Dermis blood vessel endothelial cell (primary cell): ENCODE measurements at places on chromosomes 7 and 10.

GRCh38 chr10:21349912-21350286, 175.6 kb downstream of the SKIDA1 start:
- DNase-seq: no peak

GRCh38 chr7:93148727-93149126, 542 bp upstream of the SAMD9L start:
- no peak for DNase-seq

DNA sequence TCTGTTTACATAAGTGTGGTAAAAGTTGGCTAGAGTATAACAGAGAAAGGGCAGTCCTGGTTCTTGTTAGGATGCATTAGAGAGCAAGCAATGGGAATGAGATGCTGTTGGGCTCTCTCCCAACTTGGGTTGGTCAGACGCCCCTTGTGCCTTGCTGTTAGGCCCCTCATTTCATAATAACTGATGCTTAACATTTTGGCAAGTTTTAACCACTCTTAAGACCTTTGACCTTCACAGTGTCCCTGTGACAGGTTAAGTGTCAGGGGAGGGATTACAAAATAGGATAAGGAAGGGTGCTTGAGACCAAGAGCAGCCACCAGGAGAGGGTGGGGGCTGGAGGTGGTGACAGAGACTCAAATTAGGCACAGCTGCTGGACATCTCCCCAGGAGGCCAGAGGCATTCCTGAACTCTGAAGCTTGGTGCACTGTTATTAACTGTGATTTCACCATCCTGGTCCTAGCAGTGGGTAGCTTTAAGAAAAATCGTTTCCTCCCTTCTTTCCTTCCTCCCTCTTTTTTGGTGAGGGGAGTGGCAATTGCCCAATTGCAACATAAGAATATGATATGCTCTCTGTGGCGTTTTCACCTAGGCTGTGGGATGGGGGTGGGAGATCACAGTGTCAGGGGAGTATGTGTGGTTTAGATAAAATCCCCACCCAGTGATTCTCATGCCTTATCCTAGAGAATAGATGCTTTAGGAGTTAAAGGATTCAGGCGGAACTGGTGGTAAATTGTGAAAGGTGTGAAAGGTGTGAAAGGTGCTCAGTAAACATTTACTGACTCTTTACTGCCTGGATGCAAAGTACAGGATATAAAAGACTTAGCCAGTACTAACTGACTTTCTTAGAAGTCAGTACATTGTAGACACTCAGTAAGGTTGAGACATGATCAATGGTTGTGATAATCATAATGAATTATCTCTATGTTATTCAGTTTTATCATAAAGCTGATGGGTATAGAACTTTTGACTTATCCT, 270.5 kb downstream of the BICC1 start:
- no peak for DNase-seq

DNA sequence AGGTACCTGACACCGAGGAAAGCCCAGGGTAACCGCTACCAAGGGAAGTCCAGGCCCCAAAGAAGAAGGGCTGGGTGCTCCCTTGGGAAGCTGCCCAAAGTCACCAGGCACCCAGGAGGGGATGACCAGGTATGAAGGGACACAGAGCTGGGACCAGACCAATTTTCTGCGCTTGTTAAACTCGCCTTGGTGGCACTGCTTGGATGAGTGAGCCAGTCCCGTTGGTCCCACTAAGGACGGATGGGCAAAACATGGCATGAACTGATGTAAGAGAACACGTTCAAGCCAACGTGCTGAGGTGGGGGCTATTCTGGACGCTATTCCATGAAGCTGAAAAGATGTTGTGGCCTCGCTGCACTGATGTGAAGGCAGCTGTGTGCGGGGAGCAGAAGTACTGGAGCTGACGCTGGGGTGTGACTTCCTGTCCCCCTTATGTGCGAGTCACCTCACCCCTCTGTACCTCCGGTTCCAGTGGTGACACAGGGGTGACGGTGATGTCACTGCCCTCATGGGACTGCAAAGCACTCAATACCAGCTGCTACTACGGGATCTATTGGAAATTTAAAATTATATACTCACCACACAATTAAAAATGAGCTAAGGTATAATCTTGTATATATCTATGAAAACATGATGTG, 73.6 kb downstream of the COBL start:
- DNase-seq: no peak

DNA sequence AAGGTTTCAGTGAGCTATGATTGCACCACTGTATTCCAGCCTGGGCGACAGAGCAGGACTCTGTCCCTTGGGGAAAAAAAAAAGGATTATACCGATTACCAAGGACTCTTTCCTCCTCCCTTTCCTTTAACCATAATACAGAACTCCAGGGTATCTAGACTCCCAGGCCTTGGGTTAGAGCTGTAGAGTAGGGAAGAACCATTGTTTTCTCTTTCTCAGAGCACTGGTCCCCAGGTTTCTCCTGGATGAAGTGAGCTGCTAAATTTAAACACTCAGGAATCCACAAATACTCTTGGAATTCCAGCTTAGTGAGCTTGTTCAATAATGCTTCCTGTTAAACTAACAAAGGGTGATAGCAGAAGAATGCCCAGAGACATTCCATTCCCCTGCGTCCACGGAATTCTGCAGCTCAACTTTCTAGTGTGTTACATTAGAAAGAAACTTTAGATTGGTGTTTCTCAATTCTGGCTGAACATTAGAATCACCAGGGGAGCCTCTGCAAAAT, 14.6 kb upstream of the RPEL1 start:
- DNase-seq: peak; percentile 95

DNA sequence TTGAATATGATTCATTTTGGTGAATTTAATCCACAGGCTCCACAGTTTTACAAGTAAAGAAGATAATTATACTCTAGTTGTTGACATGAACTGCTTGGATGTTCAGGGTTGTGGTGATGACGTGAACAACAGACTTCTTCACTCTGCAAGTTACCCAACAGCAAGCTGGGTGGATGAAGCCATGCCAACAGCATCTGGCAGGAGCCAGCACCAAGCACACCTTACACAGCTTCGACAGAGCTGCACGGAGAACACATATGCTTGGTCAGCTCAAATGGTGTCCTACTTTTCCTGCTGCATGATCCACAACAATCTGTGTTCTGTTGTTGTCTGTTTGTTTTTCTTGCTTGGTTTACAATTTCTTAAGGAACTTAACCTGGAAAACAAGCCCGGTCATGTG, 9.8 kb downstream of the NOD1 start:
- DNase-seq: peak; percentile 38

GRCh38 chr10:69554611-69555010, 18.6 kb downstream of the NEUROG3 start:
- no peak for DNase-seq

DNA sequence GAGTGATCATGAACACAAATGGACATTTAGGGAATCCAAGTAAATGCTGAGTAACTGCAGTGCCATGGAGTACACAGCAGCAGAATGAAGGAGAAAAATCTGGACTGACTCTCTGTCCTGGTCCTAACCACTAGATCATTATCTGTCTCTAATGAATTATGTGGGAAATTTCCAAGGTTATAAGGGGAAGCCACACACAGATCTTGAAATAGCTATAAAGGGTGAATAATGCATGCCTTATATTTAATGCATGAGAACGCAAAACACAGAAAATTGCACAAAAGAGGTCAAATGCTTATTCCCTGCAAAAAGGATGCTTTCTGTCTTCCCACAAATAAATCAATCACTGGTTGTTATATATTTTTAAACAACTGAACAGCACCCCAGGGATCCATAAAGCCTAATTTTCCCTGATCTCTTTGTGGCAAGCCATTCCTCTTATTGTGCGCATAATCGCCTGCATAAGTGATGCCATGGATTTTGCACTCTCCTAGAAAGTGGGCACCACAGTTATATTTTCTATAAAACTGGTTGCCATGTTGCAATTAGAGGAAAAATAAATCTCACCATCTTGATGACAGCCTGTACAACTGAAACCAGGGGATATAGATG, 201.8 kb downstream of the XPNPEP1 start:
- DNase-seq: no peak

GRCh38 chr7:91710881-91711280, 169.6 kb downstream of the MTERF1 start:
- DNase-seq: no peak

- DNase-seq: peak; percentile 60
Measured at GRCh38 chr10:114042895-114043531, 653 bp upstream of the ADRB1 start.

GRCh38 chr10:15259136-15259535, 90.6 kb upstream of the NMT2 start:
- no peak for DNase-seq

GRCh38 chr7:76315364-76315763, 12.9 kb downstream of the HSPB1 start:
- DNase-seq: peak; percentile 35

GRCh38 chr7:128759242-128759641, 16.4 kb downstream of the OPN1SW start:
- DNase-seq: no peak

- peak; percentile 50 for DNase-seq
Measured at GRCh38 chr7:7969306-7970236, 975 bp downstream of the GLCCI1 start.

GRCh38 chr7:76206633-76207032, 4.9 kb downstream of the SRRM3 start:
- DNase-seq: peak; percentile 46

DNA sequence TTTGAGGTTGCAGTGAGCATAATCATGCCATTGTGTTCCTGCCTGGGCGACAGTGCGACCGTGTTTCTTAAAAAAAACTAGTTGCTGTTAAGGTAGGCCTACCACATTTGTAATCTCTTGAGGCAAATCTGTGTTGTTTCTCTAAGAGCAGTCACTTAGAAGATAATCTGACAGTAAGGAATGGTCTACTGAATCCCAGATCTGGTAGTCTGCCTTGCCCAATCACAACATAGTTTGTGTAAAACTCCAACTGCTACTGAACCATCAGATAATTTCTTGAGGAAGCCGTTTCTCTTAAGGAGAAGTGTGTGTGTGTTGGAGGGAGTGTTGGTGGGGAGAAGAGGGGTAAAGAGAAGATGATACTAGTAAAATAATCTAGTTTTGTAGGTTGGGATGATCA, 5.0 kb downstream of the NRF1 start:
- DNase-seq: no peak
